SW 1271 (cell line): ENCODE measurements at places on chromosomes 11 and 22.

GRCh38 chr22:50576070-50576469 lies 2.2 kb downstream of the CPT1B start:
- peak; percentile 35 for DNase-seq

- DNase-seq = no peak
These were observed 1.3 kb downstream of the HPS5 start for GRCh38 chr11:18320617-18321016.

GRCh38 chr11:18566406-18566805 lies 22.1 kb downstream of the UEVLD start:
- no peak for DNase-seq

- DNase-seq = no peak
These were observed 44.3 kb upstream of the NNMT start for GRCh38 chr11:114251815-114252337.

DNA sequence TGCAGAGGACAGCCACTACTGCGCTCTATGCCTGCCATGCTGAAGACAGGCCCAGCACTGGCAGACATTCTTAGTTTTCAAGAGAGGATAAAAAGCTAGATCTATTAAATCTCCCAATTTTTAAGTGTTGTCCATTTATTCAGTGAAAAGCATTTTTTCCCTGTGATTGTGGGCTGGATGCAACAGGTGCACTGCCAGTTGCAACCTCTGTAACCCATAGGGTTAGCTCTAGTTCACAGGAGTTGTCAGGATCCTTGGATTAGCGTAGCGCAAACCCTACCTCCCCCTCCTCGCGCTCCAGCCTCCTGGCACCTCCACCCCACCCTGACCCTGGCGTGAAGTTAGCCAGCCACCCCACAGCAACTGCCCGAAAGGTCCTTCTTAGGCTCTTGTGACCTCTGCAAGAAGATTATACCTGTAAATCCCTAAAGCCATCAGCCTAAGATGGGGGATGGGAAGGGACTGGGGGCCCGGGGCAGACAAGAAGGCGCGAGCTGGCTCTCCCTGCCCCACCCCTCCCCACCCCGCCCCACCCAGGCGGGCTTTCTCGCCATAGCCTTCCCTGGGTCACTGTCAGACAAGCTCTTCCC lies 30.9 kb downstream of the EIF3F start:
- no peak for DNase-seq

DNA sequence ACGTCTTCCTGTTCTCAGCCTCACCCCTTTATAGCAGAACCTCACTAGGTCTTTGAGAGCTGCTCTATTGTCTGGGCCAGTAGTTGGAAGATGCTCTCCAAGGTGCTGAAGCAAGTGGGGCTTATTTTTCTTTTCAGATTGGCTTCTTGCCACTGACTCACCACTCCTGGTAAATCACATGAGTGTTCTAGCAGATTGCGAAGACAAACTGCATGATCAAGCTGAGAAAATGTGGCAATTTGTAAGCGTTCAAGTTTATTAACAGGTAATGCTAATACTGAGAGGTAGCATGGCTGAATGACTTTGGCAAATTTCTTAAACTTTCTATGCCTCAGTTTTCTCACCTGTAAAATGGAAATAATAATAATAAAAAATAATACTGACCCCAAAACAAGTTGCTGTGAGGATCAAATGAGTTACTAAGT lies 59.2 kb downstream of the CACNG2 start:
- no peak for DNase-seq

DNA sequence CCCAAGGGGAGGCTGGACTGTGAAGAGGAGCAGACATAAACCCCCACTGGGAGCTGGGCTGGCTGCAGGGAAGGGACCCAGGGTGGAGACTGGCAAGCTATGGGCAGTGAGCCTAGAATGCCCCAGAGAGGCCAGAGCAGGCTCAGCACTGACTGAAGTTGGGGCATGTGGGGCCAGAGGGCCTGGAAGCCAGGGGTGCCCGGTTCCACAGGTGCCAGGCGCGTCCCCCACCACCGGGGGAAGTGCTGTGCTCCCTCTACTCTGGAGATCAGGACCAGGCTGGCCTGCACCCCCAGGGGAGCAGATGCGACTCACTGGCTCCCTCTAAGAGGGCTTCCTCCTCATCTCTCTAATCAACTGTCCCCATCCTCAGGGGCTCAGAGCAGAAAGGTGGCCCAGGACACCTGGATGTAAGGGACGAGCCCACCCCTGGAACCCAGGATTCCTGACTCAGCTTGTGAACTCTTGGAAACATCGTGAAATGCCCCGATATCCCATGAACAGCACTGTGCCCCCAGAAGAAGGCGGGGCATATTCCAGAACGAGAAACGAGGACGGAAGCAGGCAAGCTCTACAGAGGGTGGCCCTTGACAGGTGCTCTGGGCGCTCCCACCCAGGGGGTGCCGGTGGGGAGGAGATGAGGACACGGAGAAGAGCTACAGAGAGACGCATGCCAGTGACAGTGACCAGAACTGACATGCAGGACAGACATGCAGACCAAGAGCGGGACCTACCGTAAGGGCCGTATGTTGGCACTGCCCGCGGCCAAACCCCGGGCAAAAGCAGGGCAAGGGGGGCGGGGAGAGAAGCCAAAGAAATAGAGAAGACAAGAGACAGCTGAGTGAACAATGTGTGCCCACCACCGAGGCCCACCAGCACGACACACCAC lies 20.4 kb downstream of the MAFF start:
- DNase-seq = no peak

GRCh38 chr22:48489551-48490499 lies 1337.8 kb downstream of the BRD1 start:
- no peak for DNase-seq
